ENCODE measurements at places on chromosomes 3 and 15.

GRCh38 chr3:19103510-19103909 lies 44.8 kb upstream of the KCNH8 start:
- DNase-seq, result no peak

GRCh38 chr3:88030210-88030609 lies 28.6 kb downstream of the CGGBP1 start:
- DNase-seq, result no peak

DNA sequence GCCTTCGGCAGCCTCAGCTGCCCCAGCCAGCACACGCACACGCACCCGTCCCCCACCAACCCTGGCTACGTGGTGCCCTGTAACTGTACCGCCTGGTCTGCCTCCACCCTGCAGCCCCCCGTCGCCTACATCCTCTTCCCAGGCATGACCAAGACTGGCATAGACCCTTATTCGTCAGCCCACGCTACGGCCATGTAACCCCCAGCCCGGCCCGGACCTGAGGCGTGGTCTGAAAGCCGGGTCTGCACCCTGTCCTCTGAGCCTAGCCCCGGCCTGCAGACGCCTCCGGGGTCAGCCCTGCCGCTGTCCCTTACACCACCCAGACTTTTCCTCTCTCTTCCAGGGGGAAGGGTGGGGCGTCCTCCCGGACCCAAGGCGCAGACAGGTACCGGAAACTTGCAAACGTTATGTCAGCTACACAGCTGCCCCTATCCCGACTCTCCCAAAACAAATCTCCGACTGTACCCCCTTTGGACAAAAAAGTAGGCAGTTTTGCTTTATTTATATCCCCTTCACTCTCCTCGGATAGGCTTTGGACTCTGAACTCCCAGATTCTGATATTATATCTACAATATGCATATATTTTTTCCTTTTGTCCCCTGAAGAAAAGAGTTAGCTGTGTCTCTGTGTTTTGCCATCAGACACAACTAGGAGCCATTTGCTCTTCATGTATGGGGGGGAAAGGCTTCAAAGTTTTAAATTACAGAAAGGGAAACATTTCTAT lies 1.4 kb downstream of the SOX14 start:
- DNase-seq, result no peak

DNA sequence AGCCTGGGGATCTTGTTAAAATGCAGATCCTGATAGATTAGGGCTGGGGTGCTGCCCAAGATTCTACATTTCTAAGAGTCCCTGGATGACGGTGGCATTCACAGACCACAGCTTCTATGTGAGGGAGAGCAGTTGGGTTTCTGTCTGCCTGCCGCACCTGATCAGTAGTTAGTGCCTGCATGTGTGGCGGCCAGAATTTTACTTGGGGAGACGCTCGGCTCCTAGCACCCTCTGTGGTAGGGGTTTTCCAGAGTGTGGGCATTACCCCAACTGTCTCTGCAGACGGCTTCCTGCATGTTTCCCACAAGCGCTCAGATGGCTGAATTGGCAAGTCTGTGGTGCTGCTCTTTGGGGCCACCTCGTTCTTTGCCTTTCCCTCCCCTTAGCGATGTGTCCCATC lies 8.3 kb downstream of the GHRL start:
- no peak for DNase-seq

DNA sequence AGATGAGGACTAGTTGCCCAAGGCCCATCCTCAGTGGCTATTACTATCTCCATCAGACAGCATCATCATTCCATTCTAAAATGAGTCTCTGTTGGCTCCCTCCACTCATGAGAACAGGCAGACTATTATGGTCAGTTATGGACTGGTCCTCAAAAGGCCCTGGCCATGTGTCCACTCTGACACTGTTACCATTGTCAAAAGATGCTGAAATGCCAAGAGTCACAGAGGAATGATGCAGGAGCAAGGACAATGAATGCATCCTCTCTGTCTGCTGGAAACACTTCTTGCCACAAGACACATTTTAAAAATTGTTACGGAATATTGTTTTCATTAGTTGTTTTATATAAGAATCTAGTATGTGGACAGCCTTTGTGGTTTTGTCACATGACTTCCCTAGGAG lies 53.3 kb upstream of the STT3B start:
- no peak for DNase-seq

DNA sequence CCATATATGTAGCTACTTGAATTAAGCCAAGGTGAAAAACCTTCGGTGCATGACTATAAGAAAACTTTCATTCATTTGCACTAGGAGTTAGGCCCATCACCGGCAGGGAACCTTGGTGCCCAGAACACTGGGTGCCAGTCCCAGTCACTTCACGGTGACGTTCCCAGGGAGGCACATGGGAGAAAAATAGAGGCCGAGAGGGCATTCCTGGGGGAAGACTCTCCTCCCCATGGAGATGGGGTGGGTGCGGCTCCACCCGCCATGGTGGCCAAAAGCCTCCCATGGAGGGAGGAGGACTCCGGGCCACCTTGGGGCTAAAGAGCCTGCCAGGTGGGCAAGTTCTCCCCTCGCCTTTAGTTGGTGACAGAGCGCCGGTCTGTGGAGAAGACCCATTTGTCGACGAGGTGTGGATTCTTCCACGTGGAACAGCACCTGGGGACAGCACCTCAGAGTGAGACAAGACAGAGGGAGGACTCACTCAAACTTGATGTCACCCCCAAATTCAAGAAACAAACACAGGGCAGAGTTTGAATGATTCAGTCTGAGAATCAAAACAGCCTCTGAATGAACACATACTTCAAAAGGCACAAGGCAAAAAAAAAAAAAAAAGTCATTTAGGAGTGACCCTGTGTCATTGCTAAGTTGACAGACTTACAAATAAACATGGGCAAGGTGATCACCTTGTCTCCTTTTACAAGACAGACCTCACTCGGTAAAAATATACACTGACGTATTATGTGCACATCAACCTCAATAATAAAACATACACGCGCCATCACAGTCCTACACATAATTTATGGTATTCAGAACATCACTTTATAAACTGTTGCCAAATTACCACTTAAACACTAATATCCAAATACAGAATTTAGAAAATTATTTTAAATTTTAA lies 38.6 kb downstream of the ZXDC start:
- DNase-seq, result no peak

DNA sequence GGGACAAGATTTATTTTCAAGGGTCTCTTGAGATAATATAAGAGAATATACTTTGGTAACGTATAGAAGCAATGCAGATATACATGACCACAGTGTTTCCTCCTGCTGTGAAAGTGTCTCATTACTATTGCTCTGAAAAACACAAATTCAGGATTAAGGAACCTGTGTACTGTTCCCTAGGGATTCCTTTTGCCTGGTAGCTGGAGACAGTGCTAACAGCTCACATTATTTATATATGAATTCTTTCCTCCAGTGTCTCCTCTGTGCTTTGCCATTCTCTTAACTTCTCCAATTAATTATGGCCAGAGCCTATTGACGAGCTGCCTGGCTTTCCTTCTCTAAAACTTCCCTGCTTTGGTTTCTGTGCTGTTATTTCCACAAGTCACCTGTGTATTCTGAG lies 235.4 kb downstream of the OTOL1 start:
- no peak for DNase-seq
